ENCODE measurements at places on chromosomes 12 and 14. TPM values are rescaled to one million over a fixed set of nuclear protein-coding genes. Genes with fewer than 3 reads are reported as not detected.

KRT78 gene
- total RNA-seq, result not detected

SLC2A3 gene
- 91.5 TPM for total RNA-seq

CHMP4A gene
- total RNA-seq, result 13.8 TPM

ABCC9 gene
- 7.4 TPM for total RNA-seq

LUM gene
- total RNA-seq, result 603 TPM

NELL2 gene
- total RNA-seq, result not detected

KRT2 gene
- not detected for total RNA-seq

DNA sequence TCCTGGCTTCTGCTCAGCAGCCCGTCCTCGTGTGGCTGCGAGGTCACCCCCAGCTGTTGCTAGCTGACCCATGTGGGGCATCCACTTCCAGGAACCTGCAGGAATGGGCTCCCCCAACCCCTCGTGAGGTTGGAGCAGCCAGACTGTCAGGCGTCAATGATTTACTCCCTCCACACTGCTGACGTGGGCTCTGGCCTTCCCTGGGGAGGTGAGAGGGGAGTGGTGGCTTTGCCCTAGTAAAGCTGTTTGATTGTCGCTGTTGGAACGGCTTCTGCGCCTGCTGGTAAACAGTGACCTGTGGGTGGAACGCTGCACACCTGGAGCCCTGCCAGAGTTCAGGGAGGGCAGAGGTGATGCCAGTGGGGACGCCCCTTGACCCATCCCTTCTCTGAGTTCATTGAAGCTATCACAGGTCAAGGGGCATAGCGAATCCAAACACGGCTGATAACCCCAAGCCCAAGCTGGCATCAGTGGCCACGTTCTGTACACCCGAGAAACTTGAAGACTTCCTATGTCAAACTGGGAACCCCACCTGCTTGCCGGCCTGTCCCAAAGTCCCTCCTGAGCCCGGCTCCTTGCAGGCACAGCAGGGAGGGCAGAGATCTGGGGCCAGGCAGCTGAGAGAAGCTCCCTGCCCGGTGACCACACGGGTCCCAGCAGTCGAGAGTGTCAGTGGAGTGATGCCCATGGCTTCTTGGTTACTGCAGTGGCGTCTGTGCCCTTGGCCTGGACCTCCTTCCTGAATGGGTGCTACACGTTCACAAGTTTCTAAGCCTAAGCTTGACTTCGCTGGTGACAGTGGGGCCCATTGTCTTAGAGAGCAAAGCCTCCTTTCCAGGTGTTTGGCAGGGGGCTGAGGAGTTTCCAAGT, 2.7 kb downstream of the ASPG start:
- DNase-seq, result no peak

DNA sequence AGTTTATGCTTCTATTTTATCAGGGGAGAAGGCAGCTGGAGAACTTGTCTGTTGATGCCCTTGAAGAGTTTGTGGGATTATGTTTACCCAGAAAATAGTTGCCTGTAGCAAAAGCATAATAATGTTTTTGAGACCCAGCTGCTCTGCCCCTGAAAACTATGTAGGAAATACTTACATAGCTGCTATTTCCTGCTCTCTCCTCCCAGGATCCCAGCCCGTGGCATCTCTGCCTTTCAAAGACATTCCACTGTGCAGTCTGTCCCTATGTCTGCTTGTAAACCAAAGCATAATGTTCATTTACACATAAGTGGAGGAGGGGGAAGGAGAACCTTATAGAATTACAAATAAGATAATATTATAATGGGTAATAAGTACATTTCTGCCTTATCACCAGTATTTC, 198.7 kb downstream of the SYT1 start:
- DNase-seq, result no peak

GRCh38 chr12:94184995-94185719, 36.8 kb downstream of the PLXNC1 start:
- no peak for DNase-seq

GRCh38 chr14:76844223-76844622, 18.0 kb downstream of the LRRC74A start:
- no peak for DNase-seq
